ENCODE measurements at places on chromosomes 7 and 10.
A peak's percentile ranks its signal among the peaks of the same experiment; 100 is the strongest.

DNA sequence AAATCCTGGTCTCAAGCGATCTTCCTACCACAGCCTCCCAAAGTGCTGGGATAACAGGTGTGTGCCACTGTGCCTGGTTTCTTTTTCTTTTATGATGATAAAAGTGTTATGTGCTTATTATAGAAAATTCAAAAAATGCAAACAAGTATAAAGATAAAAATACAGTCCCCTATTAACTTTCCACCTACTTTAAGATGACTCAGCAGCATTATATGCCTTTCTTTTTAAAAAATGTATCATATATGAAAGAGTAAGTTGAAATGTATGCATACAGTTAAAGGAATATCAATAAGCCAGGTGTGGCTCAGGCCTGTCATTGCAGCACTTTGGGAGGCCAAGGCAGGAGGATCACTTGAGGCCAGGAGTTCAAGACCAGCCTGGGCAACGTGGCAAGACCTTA, 216.9 kb upstream of the GALNT17 start:
- H3K36me3 ChIP-seq, result no peaks in the 10 kb centered on the region
- H3K27ac ChIP-seq, result no peak overlapping the region
- no peak for DNase-seq
- H3K27me3 ChIP-seq, result no peaks in the 10 kb centered on the region

DNA sequence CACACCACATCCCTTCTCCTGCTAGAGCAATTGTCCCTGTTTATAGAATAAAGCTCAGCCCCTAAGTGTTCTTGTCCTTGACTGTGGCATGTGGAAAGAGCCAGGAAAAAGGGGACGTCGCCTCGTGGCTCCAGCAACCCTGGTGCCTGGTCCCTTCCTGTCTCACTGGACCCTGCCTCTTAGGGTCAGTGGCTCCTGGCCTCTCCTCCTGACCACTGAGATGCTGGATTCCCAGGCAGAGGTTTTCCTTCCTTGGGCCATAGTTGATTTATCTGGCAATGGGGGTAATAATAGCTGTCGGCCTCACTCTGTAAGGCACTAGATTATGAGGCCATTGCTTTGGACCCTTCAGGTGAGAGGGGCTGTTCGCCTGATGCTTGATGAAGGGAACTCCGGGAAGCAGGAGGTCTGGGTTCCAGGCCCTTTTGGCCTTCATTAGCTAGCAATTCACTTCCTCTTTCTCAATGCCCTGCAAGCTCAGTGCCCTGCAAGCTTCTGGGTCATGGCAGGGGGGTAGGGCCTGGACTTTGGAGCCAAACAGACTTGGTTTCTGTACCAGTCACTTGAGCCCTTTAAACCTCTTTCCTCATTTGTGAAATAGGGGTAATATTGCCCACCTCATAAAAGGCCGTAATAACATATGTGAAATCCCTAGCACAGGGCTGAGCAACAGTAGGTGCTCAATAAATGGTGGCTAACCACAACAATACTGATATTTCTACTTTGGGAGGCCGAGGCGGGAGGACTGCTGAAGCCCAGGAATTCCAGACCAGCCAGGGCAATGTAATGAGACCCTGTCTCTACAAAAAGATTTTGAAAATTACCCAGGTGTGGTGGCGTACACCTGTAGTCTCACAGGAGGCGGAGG, 1.1 kb downstream of the ASL start:
- H3K36me3 ChIP-seq, result no peaks in the 10 kb centered on the region
- H3K4me3 ChIP-seq, result peak overlapping the region; percentile 91
- no peak overlapping the region for H3K27ac ChIP-seq
- no peaks in the 10 kb centered on the region for H3K27me3 ChIP-seq

GRCh38 chr10:61974601-61975390, 73.3 kb downstream of the ARID5B start:
- peak overlapping the region; percentile 46 for H3K27ac ChIP-seq
- H3K36me3 ChIP-seq, result no peaks in the 10 kb centered on the region
- peaks cover 42% of the 10 kb centered on the region for H3K4me1 ChIP-seq
- no peak for DNase-seq
- no peaks in the 10 kb centered on the region for H3K27me3 ChIP-seq

DNA sequence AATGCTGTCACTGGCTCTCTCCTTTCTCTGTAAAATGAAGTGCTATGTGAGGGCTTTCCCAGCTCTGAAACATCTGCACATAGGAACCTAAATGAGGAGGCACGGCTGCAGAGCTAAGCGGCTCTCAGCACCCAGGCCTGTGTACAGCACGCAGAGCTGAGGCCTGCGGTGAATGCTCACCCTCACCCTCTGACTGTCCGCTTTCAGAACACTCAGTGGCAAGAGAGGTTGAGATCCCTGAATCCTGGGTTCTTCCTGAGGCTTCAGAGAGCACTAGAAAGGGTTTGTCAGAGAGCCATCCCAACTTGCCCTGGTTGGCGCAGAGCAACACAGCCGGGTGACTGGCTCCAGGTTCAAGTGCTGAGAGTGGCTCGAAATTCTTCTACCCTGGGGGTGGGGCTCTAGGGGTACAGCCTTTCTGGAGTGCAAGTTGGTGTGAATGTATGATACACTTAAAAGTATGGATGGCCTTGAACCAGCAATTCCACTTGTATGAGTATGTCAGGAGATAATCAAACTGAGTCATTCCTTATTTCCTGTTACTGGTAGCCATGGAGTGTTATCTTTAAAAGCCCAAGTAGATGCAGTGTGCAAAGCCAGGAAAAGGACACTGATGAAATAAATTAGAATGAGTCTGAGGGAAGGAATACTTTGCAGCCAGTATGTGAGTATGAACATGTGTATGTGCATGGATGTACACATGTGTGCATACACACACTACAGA, 1.7 kb upstream of the CCDC201 start:
- no peaks in the 10 kb centered on the region for H3K36me3 ChIP-seq
- H3K4me1 ChIP-seq, result no peaks in the 10 kb centered on the region
- DNase-seq, result no peak
- H3K27ac ChIP-seq, result no peak overlapping the region
- H3K27me3 ChIP-seq, result no peaks in the 10 kb centered on the region
- no peak overlapping the region for H3K4me3 ChIP-seq

- no peak overlapping the region for H3K4me3 ChIP-seq
- no peaks in the 10 kb centered on the region for H3K36me3 ChIP-seq
- H3K27me3 ChIP-seq, result no peaks in the 10 kb centered on the region
- no peaks in the 10 kb centered on the region for H3K4me1 ChIP-seq
These were observed 88.4 kb upstream of the GPR22 start for GRCh38 chr7:107381453-107381852.

- H3K4me3 ChIP-seq, result no peak overlapping the region
- H3K4me1 ChIP-seq, result no peaks in the 10 kb centered on the region
- peaks cover 6% of the 10 kb centered on the region for H3K36me3 ChIP-seq
- no peak overlapping the region for H3K27ac ChIP-seq
- H3K27me3 ChIP-seq, result no peaks in the 10 kb centered on the region
These were observed 192.8 kb downstream of the DNAJC1 start for GRCh38 chr10:21810582-21811244.

DNA sequence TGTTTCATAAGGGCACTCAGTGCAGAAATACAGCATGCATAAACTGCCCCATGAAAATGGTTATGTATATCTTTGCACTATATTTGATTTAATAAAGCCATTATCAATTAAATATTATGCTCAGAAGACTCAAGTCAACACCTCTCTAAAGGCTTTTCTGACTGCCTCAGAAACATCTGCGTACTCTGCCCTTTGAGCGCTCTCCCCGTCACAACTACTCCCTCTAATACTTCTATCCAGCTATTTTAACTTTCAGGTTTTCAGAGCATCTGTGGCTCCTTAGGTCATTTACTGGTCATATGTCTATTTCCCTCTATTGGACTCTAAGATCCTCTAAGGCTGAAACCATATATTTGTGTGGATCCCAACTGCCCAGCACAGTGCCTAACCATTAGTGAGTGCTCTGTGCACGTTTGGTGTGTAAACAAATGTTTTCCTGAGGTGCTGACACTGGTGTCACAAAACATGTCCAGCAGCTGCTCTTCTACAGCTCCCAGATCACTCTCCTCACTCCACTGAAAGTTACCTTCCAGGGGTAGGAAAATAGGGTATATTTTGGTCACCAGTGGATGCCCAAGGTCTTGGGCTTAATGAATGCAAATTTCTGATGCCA, 179.1 kb downstream of the BTAF1 start:
- no peaks in the 10 kb centered on the region for H3K36me3 ChIP-seq
- H3K27ac ChIP-seq, result no peak overlapping the region
- no peak overlapping the region for H3K4me3 ChIP-seq
- H3K27me3 ChIP-seq, result no peaks in the 10 kb centered on the region
- DNase-seq, result no peak

DNA sequence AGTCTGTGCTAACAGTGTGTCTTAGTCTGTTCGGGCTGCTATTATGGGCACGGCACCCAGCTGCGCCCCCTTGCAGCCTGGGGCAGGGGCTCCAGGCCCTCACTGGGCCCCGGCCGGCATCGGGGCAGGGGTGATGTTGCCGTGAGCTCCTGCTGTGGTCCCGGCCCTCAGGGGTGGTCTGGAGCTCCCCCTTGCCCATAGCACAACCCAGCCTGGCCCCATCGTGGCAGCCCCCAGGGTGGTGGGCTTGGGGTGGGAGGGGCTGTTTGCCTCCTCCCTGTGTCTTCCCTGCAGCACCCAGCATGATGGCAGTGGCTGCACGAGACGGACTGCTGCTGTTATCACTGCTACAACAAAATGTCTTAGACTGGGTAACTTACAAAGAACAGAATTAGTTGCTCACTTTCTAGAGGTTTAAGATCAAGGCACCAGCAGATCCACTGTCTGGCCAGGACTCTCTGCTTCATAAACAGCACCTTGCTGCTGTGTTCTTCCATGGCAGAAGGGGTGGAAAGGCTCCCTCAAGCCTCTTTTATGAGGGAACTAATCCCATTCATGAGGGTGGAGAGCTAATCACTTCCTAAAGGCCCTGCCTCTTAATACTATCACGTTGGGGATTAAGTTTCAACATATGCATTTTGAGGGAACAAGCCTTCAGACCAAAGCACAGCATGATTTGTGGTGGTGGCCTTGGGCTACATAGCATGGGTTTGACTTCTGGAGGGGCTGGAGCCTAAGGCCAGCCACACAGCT, 149.5 kb downstream of the SEC23IP start:
- no peak for DNase-seq
- no peaks in the 10 kb centered on the region for H3K4me1 ChIP-seq
- H3K27ac ChIP-seq, result no peak overlapping the region
- no peaks in the 10 kb centered on the region for H3K27me3 ChIP-seq
- H3K36me3 ChIP-seq, result no peaks in the 10 kb centered on the region
- H3K4me3 ChIP-seq, result no peak overlapping the region

DNA sequence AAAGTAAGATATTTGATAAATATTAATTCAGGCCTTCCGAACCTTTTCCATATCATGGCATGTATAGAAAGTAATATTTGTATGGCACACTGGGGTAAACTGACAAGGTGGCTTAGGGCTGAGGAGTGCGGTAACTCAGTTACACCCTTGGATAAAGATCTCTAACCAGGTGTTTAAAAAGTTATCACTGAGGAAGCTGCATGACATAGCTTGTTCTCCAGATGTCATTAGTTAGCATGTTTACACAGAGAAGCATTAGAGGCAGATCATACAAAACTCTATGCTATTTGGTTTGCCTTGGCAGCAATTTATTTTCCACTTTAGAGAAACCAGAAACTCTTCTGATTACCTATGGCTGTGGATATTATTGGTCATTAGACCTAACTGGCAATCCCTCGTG, 118.2 kb downstream of the ST7 start:
- H3K4me1 ChIP-seq, result peaks cover 28% of the 10 kb centered on the region
- no peaks in the 10 kb centered on the region for H3K27me3 ChIP-seq
- H3K27ac ChIP-seq, result no peak overlapping the region
- no peaks in the 10 kb centered on the region for H3K36me3 ChIP-seq
- no peak overlapping the region for H3K4me3 ChIP-seq

DNA sequence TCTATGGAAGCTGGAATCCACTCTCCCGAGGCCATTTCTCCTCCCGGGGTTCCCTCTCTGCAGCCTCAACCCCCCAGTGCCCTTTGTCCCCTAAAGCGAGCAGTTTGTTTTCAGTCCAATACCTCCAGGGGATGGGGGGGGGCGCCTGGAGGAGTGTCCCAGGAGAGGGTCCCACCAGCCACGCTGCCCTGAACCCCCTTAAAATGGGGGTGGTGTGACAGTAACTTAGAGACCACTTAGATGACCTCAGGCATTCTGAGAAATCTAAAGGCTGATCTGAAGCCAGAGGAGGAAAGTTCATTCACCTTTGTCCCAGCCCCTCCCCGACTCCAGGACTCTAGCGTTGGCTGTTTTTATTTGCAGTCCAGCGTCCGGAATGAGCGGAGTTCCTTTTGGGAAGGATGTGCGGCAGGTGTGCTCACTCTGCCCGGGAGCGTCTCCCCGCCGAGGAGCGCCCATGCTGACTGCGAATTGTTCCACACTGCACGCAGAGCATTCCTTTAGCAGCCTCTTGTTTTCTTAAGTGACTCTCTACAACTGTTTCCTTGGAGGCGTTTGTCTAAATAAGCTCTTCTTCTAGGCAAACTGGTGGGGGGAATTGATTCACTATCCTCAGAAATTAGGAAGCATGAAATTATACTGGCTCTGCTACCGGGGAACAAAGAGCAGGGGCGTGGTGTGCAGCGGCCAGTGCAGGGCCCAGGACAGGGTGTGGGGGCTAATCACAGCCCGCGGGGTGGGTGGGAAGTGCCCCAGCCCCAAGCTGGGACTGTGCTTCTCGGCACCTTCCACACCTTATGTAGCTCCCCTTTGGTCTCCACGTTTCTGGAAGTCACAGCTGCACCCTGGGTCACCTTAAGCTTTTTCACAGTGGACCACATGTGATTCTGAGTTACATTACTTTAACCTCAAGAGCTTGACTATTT, 46.3 kb downstream of the SYPL1 start:
- H3K27ac ChIP-seq, result peak overlapping the region; percentile 73
- DNase-seq, result no peak
- H3K27me3 ChIP-seq, result no peaks in the 10 kb centered on the region
- H3K4me1 ChIP-seq, result peaks cover 86% of the 10 kb centered on the region

DNA sequence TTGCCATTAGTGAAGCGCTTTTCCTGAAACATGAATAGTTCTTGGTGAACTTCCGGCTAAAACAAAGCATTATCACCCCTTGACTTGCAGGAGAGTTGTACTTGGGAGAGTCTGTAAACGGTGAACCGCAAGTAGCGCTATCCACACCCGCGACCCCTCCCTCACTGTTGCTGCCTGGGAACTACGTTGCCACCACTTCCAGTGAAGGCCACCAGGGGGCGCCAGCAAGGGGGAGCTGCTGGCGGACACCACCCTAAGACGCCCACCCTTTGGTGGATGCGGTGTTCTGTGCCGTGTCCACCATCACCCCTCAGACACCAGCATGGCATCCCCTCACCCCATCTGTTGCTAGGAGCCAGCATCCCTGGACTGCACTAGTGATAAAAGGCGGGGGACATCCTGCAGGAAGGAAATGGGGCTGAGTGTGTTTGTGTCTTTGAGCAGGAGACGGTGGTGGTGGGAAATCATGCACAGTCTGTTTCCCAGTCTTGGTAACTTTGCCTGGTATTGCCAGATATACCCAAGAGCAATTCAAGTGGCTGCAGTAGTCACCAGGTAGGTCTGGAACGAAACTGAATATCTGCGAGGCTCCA, 298.2 kb downstream of the FRMD4A start:
- no peak overlapping the region for H3K27ac ChIP-seq
- DNase-seq, result no peak
- H3K27me3 ChIP-seq, result no peaks in the 10 kb centered on the region
- H3K36me3 ChIP-seq, result no peaks in the 10 kb centered on the region
- H3K4me3 ChIP-seq, result no peak overlapping the region

GRCh38 chr10:114077815-114078219, 34.2 kb downstream of the ADRB1 start:
- H3K4me3 ChIP-seq, result no peak overlapping the region
- no peak for DNase-seq
- no peaks in the 10 kb centered on the region for H3K36me3 ChIP-seq
- no peak overlapping the region for H3K27ac ChIP-seq
- no peaks in the 10 kb centered on the region for H3K27me3 ChIP-seq

GRCh38 chr7:118039963-118040489, 143.9 kb upstream of the LSM8 start:
- H3K36me3 ChIP-seq, result no peaks in the 10 kb centered on the region
- H3K4me1 ChIP-seq, result no peaks in the 10 kb centered on the region
- H3K27me3 ChIP-seq, result no peaks in the 10 kb centered on the region
- H3K4me3 ChIP-seq, result no peak overlapping the region
- no peak overlapping the region for H3K27ac ChIP-seq

Measured in suprapubic skin (tissue), 4 donors.